Stimulated activated CD4-positive, alpha-beta T cell treated with anti-CD3 and anti-CD28 coated beads, Interleukin-4, amount 100 ng/mL, for 48 hours (primary cell): ENCODE measurements at places on chromosomes 11 and 22.

- DNase-seq = no peak
Measured at GRCh38 chr11:74100735-74101134, 70.1 kb downstream of the C2CD3 start.

GRCh38 chr11:126329644-126330211 is 25.8 kb upstream of the ST3GAL4 start:
- DNase-seq = no peak

- no peak for DNase-seq
Measured at GRCh38 chr22:34502821-34503220, 563.1 kb upstream of the ISX start.

DNA sequence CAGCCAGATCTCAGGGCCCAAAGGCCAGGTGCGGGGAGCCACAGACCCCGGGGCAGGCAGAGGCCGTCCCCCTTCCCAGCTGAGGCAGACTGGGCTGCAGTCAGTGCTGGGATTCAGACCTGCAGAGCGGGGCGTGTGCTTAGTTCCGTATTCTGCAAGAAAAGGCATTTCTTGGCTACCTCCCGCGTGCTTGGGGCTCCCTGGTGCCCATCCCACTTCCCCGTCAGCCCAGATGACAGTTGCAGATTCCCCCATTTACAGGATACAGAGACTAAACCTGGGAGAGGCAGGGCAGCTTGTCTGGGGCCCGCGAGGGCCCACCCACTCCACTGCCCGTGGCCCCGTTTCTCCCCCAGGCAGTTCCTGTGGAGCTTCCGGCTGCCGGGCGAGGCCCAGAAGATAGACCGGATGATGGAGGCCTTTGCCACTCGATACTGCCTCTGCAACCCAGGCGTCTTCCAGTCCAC is 18.3 kb downstream of the CYTH4 start:
- DNase-seq = no peak

- DNase-seq = no peak
Measured at GRCh38 chr11:91470656-91471055, 754.0 kb upstream of the FAT3 start.

GRCh38 chr11:75023446-75024067 is 34.8 kb downstream of the NEU3 start:
- DNase-seq = no peak

- no peak for DNase-seq
Measured at GRCh38 chr11:78708388-78708787, 133.7 kb upstream of the NARS2 start.

DNA sequence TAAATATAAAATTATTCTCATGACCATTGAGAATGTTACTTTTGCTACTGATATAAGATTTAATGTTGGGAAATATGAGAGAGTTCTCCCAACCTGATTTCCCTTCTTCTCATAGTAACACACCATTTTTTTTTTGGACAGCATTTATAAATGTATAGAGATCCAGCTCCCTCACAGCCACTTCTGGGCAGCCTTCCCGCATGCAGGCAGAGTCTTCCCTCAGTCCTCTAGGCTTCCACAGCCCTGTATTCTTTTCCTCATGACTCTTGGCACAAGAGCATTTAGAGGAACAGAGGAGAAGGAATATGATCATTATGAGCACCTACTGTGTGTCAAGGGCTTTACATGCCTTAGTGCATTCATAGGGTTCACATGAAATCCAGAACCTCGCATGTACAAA is 9.0 kb downstream of the DTX4 start:
- DNase-seq = no peak

- DNase-seq = no peak
Measured at GRCh38 chr22:36528341-36528740, 625 bp downstream of the EIF3D start.

DNA sequence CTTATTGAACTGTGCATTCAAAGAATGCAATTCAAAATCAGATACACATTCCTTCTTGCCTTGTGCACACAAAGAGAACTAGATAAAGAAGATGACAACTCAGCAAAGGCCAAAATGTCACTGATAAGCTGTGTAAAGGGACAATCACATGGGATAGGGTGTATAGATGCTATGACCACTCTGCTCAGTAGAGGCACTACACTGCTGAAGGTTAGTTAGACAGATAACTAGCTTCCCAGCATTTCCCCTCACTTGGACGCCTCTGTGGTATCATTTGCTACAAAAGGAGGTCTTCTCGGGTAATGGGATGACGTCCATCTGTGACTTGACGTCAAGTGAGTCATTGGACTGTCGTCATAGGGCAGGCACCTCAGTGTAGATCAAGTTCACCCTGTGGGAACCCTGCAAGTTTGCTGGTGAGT is 424.9 kb upstream of the CCDC90B start:
- no peak for DNase-seq

GRCh38 chr11:14643697-14644225 is at the start of gene PDE3B:
TSS of gene PDE3B (plus strand) at chr11:14643804. CDS start at chr11:14644076, 272 bp downstream.
- DNase-seq = peak; percentile 65

- no peak for DNase-seq
Measured at GRCh38 chr11:69475866-69476471, 5.5 kb upstream of the LINC01488 start.

DNA sequence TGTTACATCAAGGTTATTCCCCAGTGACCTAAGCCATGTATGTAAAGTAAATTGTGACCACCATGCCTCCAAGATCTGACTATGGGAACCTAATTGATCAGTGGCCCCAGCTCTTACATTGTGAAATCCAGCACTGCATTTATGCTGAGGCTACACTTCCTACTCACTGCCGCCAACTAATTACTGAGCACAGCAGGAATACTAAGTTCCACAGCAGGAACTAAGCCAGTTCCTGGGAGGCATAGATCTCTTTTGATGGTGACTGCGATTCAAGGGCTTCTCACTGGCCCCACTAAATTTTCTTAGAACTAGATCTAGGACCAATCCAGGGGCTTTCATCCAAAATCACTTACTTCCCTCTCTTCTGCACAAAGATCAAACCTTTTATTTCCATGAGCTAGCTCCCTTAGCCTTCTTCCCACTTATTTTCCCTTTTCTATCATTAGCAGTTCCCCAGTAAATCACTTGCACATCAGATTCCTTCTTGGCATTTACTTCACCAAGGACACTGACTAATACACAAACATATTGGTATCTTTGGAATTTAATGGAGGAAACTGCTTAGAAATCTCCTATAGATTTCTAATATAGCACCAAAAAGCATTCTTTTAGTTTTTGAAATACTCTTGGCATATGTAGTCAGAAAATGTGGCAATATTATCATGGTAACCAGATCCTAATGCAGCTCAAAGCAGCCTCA is 46.0 kb downstream of the CNTN5 start:
- no peak for DNase-seq

DNA sequence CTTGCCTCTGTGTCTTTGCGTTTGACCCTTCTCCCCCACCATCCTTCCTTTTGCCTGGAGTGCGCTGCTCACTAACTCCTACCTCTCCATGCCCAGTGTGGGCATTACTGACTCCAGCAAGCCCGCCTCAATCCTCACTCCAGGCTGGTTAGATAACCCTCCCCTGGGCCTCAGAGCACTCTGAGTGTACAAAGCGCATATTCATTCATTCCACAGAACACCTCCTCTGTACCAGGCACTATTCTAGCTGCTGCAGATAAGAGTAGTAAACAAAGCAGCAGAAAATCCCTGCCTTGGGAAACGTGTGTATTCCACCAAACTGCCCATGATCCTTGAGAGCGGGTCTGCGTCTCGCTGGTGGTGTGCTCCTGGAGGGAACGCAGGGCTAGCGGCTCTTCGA is 3.2 kb downstream of the SLC22A8 start:
- DNase-seq = no peak

GRCh38 chr11:117230999-117231841 is 653 bp downstream of the PCSK7 start:
- no peak for DNase-seq

- peak; percentile 21 for DNase-seq
Measured at GRCh38 chr11:86800076-86800959, at the start of gene PRSS23. TSS of gene PRSS23 (plus strand) at chr11:86800542. CDS start at chr11:86807644, 7,102 bp downstream.

GRCh38 chr11:64355078-64355940 is 3.7 kb upstream of the RPS6KA4 start:
- DNase-seq = no peak

- DNase-seq = no peak
Measured at GRCh38 chr22:48438800-48439559, 1388.7 kb downstream of the BRD1 start.

DNA sequence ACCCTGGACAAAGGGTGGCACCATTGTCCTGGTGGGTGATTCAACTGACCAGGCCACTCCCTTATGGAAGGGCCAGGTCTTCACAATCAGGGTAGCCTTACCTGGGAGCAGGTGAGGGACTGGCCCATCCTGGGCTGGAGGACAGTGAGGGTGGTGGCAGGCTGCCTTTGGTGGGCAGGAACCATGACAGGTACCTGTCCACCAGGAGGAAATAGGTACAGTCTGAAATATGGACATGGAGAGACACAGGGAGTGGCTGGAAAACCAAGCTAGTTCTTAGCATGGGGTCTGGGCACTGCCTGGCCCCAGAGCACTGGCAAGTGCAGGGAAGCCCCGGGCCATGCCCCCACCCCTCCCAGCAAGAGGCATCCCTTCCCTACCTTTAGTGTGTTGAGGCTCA is 113.8 kb downstream of the MED15 start:
- no peak for DNase-seq

DNA sequence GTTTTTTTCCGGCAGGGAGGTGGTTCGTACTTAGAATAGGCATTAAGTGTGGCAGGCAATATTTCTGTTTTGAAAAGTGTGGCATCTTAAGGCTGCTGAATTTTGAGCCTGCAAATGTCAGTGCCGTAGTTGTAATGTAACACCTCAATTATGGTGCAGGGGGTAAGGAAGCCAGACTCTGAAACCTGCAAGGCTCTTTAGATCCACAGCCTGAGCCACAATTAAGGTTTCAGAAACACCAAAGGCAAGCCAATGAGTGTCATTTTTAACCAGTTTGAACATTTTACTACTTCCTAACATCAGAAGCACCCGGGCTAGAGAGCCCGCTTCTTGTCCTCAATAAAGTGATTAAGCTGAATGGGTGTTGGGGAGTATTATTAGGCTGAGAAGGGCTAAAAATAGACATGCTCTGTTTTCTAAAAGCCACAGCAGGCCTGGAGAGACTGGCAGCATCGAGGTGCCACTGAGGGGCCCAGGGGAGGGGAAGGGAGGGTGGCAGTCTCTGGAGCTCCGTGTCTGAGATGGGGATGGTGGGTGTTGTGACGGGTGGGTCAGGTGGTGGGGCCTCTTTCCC is 113.4 kb downstream of the ZBTB16 start:
- no peak for DNase-seq

DNA sequence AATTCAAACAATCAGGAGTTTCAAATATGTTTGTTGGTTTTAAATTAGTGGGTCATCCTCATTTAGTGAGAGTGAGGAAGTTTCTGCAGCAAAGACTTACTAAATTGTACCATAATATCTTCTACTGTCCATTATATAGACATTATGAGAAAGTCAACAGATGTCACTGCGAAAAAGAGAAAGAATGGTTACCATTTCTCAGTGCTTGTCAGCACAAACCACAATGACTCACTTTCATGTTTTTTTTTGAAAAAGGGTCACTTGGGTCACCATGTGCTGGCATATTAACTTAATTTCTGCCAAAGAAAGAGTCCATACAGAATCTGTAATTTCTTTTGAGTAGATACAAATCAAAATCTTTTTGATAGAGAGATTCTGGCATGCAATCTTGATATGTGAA is 924.6 kb upstream of the FAT3 start:
- DNase-seq = no peak

DNA sequence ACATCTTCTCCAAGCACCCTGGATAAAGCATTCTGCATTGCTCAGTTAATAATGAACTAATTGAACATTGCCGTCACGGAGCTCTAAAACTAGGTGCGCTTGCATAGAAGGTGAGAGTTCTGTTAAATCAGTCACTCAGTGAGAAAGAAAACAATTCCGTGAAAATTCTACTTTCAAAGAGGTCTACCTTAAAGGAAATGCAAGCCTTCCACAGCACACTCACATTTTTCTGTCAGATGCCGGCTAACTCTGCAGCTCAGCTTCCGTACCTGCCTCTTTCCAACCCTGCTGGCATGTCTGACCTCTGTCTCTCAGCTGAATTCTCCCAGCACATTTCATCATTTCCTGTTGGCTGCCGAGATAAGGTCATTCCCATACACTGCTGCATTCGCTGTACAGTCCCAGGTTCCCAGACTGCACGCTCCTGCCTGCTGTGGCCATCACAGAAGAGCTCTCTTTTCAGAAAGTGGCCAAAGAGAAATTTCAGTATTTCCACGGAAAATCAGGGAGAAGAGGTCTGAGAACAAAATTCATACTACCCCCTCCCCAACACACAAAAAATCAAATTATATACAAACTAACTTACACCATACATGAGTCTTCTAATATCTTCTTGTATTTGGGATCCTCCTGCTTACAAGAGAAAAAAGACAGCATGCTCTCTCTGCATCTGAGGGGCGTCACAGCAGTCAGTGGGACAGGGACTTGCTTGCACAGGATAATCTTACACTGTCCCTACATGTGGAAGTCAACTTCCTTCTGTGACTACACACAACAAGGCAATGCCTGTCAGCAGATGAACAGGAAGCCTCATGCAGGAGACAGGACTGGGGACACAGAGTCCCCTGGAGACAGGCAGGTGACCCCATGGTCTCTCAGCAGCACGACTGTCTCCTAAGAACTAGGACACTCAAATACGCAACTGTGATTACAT is 55.1 kb downstream of the PACSIN2 start:
- DNase-seq = no peak

DNA sequence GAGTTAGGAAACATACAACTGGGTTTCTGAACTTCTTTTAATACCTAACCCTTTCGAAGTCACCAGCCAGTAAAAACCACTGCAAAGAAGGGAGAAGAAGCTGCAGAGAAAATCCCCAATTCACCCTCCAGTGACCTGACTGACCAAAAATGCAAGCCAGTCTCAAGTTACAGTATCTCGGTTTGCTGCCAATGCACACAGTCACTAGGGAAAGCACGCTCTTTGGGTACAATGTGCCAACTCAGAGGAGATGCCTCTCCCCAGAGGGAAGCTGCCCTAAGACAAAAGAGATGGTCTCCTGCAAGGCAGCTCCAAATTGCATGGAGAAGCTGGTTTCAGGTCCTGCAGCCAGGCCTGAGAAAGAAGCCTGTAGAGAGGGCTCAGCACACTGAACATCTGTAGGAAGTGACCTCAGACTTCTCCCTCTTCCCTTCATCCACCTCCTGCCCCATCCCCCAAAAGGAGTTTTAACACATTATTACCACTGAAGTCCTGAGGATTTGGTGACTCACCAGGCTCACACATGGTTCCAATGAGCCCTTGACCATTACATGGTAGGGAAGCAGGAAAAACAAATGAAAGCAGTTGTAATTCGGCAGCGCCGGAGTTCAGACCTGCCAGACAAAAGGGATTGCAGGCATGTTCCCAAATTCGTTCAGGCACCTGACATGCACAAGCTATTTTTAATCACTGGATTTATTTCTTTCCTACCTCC is 90.1 kb downstream of the ETS1 start:
- no peak for DNase-seq

DNA sequence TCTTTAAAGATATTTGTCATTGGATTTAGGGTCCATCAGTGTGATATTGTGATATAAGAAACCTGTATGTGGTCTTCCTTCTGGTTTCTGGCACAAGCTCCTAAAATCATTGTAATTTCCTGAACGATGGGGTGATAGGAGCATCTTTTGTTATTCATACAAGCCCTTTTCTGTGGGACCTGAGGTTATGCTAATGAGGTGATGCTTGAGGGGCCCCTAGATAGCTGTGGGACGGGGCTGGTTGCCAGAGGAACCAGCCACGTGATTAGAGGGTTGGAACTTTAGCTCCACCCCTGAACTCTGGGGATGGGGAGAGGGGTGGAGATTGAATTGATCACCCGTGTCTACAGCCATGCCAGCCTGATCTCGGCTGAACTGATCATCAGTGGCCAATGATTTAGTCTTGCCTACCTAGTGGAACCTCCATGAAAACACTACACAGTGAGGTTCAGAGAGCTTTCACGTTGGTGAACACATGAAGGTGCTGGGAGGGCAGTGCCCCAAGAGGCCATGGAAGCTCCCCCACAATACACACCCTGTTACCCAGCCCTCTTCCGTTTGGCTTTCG is 62.8 kb downstream of the BCR start:
- peak; percentile 67 for DNase-seq
